ENCODE measurements at places on chromosomes 13 and 19.
A peak's percentile ranks its signal among the peaks of the same experiment; 100 is the strongest.

DNA sequence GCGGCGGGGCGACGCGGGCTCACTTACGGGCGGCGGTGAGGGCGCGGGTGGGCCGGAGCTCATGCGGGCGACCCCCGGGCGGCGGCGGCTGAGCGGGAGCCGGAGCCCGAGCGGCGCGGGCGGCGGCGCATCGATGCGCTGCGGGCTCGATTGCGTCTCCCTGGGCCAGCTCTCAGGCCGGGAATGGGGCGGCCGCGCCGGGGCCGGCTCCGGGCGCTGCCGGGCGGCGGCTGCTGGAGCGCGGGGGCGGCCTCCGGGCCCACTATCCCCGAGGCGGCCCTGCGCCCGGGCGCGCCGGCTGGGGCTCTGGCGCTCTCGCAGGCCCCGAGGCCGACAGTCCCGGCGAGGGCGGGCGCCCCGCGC, 1.4 kb upstream of the TSHZ3 start:
- DNase-seq, result no peak

DNA sequence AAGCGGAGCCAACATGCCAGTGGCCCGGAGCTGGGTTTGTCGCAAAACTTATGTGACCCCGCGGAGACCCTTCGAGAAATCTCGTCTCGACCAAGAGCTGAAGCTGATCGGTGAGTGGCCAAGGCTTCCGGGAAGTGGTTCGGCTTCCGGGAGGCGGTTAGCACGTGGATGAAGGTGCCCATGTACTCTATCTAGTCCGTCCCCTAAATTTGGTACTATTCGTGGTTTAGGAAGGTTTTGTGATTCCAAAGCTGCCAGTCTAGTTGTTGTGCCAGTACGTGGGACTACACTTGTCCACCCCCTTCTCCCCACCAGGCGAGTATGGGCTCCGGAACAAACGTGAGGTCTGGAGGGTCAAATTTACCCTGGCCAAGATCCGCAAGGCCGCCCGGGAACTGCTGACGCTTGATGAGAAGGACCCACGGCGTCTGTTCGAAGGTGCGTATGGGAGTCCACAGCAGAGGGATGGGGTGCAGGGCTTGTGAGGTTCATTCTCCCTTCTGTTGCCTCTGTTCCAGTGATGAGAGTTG, 579 bp downstream of the RPS9 start:
- DNase-seq, result no peak

- DNase-seq, result no peak
These were observed 49.5 kb upstream of the PCDH17 start for GRCh38 chr13:57582032-57582431.

DNA sequence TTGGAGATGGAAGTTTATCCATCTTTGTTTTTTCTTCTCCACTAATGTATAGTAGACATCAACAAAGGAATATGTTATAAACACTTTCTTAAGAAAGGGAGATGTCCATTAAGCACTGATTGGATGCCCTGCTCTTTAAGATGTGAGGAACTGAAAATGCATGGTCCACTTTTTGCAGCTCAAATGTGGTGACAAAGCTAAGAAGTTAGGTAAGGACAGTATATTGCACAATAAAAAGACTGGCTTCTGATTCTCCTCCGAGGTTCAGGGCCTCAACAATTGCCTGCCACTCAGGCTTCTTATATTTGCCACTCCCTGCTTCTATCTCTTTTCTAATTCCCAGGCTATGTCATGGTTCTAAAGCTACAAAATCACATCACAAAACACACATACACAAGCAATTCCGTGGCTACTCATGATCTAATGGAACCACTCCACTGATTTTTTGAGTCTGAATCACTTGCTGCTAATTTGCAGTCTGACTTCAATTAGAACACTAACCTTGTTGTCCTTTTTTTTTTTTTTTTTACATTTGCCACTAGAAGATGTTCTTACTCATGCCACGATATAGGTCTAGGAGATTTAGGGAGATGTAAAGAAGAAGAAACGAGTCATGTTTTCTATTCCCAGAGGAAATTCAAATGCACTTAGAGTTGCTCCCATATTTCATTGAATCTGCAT, 29.6 kb upstream of the TNFSF11 start:
- no peak for DNase-seq

DNA sequence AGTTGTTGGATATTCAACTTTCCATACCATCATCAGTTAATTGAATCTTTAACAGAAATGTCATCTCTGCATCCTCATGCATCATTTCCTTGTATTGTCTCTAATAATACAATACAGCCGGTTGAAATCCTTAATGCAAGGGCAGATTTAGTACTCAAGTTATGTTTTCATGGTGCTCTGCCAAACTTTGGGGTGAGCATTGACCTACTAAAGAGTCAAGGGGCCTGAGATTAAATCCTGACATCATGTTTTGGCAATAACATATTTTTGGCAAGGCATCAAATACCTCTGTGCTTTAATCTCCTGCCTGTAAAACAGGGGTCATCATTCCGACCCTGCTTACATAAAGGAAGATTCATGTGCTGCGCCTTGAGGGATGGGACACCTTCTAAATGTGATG, 42.7 kb upstream of the ABCC4 start:
- no peak for DNase-seq

DNA sequence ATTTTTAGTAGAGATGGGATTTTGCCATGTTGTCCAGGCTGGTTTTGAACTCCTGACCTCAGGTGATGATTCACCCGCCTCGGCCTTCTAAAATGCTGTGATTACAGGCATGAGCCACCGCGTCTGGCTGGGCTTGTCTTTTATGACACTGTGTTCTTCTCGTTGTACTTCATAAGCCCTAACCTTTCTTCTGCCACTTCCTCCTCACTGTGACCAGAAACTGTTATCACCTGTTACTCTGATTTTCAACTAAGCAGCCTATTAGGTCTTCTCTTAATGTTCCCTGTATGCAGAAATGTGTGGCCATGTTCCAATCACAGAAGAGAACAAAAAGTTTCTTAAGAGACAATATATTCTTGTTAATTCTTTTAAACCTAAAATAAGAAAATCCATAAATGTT, 16.4 kb downstream of the ZNF790 start:
- no peak for DNase-seq

GRCh38 chr13:40024967-40025714, 369.7 kb downstream of the COG6 start:
- DNase-seq, result no peak

DNA sequence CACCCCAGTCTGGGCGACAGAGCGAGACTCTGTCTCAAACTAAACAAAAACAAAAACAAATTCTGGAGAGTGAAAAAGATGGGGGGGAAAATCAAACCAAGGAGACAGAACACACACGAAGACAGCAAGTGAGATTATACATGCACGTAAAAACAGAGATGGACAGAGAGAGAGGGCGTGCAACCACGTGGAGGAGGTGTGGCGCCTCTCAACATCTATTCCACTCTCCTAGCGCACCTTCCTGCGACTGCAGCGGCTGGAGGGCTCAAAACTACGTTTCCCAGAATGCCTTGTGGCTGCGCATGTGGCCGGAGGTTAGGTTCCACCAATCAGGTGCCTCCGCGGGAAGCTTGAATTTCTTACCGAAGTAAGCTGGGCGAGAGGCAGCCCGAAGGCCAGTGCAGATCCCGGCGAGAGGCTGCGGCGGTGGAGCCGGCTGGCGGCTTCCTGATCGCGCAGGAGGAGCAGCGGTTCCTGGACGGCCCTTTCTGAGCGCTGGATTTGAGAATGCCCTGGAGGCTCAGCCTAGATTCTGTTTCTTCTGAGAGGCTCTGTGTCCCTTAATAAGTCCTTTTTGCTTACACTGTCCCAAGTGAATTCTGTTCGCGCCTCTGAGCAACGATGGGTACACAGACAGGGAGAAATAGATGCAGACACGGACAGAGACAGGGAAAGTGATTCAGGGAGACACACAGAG, 13.1 kb upstream of the NANOS2 start:
- peak; percentile 87 for DNase-seq

DNA sequence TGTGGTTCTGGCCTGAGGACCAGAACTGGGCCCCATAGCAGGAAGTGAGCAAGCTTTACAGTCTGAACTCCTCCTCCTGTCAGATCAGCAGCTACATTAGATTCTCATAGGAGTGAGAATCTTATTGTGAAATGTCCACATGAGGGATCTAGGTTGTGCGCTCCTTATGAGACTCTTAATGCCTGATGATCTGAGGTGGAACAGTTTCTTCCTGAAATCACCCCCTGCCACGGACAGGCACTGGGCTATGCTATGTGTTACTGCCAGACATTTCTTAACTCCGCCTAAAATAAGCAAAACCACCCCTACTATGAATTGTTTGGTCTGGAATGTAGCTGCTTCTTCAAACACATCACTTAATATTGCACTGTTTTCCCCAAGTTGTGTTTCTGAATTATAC, 4.6 kb downstream of the FBXL3 start:
- no peak for DNase-seq

- DNase-seq, result no peak
These were observed 2318.0 kb downstream of the PCDH9 start for GRCh38 chr13:64912141-64912540.

DNA sequence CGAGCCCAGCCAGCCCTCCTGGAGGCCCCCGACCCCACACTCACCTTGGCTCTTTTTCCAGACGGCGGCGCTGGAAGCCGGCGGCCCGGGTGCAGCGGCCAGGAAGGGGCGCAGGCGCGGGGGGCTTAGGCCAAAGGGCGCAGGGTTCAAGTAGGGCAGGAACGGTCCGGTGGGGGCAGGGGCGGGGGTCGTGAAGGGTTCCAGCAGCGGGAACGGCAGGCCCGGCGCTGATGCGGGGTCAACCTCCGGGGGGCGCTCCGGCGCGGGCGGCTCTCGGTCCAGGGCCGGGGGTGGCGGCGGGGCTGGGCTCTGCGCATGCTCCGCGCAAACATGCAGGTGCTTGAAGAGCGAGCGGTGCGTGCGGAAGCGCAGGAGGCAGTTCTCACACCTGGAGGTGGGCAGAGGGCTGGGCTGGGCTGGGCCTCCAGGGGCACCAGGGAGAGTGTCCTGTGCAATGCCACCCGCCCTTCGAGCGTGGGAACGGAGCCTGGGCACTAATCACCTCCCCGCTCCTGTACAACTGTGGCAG, 2.3 kb downstream of the ZNF414 start:
- DNase-seq, result no peak

- DNase-seq, result no peak
These were observed 263.5 kb downstream of the GPC5 start for GRCh38 chr13:91661692-91662490.

DNA sequence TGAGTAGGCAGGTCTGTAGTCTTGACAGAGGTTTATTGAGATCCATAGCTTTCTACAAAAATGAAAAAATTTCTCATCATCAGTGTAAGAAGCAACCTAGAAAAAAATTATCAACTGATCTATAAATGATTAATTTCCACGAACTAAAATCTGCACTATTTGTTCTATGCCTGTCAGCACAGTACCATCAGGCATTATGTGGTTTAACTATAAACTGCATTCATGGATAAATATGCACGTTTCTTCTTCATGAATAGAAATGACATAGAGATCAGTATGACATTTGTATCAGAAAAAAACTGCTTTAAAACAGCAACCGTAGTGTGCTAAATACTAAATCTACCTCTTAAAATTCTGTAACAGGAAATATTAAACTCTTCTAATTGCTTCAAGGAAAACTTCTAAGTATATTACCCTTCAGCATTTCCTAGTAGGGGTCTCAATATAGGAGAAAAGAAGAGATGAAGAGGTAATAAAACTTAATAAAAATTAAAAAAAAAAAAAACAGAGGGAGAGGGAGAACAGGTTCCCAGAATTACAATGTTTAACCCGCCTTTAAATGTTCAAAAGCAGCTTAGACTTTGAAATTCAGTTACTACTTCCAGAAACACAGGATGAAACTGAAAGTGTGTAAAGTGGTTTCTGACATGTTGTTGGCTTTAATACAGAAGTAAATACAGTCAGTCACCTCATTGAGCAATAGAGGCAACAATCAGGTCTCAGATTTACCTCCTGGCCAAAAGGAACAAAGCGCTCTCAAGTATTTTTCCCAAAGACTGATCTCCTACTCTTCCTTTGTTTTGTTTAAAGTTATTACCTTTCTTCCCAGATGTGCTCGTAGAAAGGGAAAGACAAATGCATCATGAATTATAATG, 144.4 kb downstream of the DIAPH3 start:
- no peak for DNase-seq

DNA sequence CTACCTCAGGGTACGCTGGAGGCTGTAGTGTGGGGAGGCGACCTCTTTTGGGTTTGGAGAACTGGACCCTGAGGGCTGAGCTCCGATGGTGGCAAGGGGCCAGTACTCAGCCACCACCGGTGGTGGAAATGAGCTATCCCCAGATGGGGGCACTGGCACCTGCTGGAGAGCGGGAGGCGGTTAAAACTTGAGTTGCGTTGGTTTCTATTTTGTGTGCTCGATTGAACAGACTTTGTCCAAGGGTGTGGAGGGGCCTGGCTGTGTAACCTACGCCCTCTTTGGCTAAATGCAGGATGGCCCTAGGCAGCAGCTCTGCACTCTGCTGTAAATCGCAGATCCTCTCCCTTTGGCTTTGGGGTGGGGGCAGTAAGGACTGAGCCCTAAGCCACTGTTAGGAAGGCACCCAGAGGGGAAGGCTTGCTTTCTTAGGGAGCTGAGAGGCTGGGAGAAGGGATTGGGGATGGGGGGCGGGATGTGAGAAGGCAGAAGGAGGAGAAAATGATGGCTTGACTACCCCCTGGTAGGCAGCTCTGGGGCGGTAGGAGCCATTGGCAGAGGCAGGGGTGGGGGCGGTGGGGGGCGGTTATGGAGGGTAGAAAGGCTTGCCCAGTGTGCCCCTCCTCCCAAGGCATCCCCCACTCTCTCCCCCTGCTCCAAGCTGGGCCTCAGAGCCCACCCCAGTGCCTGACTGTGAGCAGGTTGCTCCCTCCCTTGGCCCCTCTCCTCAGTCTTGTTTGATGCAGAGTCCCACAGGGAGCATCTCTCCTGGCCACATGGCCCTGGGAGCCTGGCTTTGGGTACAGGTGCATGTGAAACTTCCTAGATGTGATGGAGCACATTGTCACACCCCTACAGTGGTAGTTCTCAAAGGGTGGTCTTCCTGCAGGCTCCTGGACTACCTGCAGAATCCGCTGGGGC, 5.0 kb downstream of the VSTM2B start:
- no peak for DNase-seq

DNA sequence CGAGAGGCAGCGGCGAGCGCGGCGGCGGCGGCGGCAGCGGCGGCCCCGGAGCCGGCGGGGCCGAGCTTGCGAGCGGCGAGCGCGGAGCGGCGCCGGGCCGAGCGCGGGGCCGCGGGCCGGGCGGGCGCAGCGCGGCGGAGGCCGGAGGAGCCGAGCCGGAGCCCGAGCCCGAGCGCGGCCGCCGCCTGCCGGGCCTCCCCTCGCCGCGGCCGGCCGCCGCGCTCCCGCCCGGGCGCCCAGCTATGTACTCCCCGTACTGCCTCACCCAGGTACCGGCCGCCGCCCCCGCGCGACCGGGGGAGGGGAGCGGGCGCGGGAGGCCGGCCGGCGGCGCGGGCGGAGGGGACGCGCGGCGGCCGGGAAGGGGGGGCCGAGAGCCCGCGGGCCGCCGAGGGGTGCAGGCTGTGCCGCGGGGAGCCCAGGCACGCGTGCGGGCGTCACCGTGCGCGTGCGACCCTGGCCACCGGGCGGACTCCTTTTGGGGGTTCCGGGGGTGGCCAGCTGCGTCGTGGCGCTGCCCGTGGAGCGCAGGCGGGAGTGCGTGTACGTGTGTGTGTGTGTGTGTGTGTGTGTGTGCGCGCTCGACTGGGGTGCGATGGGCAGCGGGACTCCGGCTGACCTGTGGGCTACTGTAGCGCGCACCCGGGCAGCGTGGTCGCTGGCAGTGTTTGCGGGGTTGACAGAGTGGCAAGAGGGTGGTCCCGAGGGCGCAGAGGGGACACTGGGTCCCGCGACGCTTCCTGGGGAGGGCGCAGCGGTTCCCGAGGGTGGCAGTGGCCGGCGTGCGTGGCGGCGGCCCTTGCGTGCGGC, 526 bp downstream of the NFIX start:
- DNase-seq, result no peak

Data from NCI-H1048 (cell line).